ENCODE measurements at places on chromosomes 5 and 9.

GRCh38 chr5:6472792-6473191 lies 24.1 kb downstream of the UBE2QL1 start:
- no peak for DNase-seq

GRCh38 chr5:76401801-76402250 lies 1.3 kb upstream of the IQGAP2 start:
- no peak for DNase-seq

DNA sequence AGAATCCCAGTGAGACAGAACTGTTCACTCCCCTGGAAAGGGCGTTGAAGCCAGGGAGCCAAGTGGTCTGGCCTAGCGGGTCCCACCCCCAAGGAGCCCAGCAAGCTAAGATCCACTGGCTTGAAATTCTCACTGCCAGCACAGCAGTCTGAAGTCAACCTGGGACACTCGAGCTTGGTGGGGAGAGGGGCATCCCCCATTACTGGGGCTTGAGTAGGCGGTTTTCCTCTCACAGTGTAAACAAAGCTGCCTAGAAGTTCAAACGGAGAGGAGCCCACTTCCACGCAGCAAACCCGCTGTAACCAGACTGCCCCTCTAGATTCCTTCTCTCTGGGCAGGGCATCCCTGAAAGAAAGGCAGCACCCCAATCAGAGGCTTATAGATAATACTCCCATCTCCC lies 45.1 kb upstream of the PTGER4 start:
- no peak for DNase-seq

GRCh38 chr5:57358796-57359592 lies 123.6 kb downstream of the ACTBL2 start:
- DNase-seq, result no peak

DNA sequence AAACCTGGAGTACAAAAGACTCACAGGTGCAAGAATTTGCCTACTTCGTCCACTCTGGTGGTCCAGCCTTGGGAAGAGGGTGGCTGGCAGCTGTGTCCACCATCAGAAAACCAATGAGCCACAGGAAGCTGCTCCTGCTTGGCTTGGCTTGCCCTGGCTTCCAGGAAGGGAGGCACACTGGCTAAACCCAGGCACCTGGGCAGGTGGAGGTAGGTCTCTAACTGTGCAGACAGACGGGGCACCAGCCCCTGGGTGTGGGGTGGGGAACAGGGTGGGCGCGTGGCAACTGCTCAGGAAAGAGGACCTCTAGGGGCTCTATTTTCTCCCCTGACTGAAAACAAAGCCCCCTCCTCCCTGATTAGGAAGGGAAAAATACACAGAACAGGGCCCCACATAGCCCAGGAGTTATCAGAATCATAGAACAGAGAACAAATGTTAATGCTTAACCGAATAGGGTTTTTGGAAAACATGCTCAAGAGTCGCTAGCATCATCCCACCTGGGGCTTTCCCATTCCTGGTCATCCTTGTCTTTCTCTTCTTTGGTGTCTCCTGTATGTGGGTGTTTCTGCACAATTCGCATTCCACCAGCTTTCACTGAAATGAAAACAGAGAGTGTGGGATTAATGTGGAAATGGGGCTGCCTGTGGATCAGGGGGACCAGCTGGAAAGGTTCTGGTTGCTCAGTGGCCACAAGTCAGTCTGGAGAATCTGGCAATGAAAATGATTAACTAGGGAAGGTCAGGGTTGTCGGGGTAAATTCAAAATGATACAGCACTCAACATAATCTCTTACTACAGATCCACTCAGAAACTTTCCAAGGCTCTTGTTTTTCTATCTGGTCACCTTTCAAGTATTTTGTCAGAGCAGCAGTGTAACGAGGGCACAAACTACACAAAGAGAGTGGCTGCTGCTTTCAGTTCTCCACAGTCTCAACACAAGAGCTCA lies 13.1 kb downstream of the DAP start:
- no peak for DNase-seq

GRCh38 chr9:37311938-37312708 lies 110.4 kb upstream of the GRHPR start:
- no peak for DNase-seq

DNA sequence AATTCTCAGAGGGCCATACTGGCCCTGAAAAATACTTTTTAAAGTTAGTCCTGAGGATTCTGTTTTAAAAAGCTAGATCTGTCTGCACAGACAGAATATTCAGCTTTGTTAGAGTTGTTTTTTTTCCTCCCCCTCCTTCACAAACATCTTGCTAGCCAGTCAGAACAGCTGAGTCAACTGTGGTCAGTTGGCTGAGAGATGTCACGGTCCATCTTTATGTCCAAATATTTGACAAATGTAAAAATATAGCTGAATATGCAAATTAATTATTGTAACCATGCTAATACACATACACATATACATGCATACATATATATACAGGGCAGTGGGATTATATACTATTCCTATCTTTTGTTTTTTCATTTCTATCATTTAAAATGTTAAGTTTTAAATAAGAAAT lies 33.9 kb downstream of the UNC13B start:
- no peak for DNase-seq

GRCh38 chr5:9544502-9545135 lies 1.3 kb downstream of the SEMA5A start:
- peak; percentile 80 for DNase-seq

- DNase-seq, result no peak
These were observed 176.6 kb upstream of the TBCA start for GRCh38 chr5:77952636-77953212.

- DNase-seq, result peak; percentile 31
These were observed 16.0 kb downstream of the SLC22A5 start for GRCh38 chr5:132385326-132386105.

- DNase-seq, result no peak
These were observed 23.8 kb downstream of the LVRN start for GRCh38 chr5:115985802-115986757.
